ENCODE measurements at places on chromosomes 5 and 9. TPM values are rescaled to one million over a fixed set of nuclear protein-coding genes. Genes with fewer than 3 reads are reported as not detected.

- DNase-seq: no peak
Measured at GRCh38 chr5:56090793-56091460, 96.2 kb upstream of the IL6ST start.

Gene LCN1
- total RNA-seq: not detected

DNA sequence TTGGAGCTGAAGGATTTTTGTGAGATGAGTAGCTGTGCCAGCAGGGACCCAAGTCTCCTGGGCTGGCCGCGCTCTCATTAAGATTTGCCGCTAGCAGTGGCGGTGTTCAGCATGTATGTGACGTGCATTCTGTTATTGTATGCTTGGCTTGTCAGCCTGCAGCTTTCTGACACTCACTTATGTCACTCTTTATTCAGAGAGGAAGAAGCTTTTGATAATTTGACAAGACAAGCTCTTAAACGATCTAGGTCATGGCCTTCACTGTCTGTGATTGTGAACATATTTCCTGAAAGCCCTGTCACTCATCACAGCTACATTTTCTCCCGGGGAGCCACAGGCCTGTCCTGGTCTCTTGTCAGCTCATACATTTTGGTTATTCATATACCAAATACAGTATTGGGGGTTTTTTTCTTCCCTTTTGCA lies 98.2 kb upstream of the GRHPR start:
- DNase-seq: peak; percentile 13

DNA sequence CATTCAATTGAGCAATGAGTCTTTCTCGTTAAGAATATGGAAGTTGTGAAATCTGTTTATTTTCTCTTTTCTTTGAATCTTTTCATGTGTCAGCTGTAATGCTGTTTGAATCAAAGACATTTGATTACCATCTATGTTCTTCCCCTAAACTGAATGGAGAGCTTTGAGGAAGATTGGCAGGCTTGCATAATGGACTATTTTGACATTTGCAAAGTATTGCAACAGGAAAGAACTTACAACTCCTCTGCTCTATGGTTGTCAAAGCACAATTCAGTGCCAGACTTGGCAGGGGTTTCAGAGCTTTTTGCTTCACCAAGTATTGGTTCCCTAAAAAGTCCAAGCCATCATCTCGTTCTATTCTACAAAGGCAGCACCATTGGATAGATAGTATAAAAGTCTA lies 549.0 kb upstream of the NUDT12 start:
- DNase-seq: no peak

- DNase-seq: peak; percentile 71
Measured at GRCh38 chr5:135829681-135830383, 4.6 kb upstream of the SLC25A48 start.

- DNase-seq: no peak
Measured at GRCh38 chr5:66002415-66002814, 76.0 kb downstream of the ERBIN start.

GRCh38 chr5:58672521-58672920 lies 89.6 kb downstream of the RAB3C start:
- DNase-seq: no peak

- DNase-seq: no peak
Measured at GRCh38 chr9:122325124-122325523, 45.7 kb upstream of the PTGS1 start.

DNA sequence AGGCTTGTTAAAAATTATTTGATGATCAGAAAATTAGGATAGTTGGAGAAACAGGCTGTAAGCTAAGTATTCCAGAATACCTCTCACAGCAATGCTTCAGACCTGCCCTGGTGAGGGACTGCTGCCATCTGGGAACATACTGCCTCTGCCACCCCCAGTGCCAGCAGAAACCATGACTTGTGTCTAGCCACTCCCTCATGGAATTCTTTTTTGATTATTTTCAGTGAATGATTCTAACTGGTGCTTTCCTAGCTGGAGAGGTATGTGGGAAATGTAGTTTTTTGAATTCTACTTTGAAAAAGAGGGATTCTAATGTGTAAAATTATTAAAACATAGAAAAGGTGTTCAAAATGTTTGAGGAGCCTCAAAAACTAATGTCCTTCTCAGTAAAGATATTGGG lies 126.3 kb downstream of the HMHB1 start:
- no peak for DNase-seq

DNA sequence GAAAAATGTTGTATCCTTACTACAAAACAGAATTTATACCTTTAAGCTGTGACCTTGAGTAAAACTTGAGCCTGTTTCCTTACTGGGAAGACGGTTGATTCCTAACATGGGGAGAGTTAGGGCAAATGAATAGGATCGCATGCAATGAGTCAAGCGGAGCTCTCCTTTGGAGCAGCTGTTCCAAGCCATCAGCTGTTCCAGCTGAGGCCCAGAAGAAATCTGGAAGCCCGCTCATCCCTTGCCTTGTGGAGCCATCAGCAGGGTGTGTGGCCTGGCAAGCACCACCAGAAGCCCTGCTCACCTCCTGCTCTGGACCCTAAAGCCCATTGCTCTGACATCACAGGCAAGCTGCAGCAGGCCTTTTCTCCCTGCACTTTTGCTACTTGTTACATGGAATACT lies 8.0 kb downstream of the KIAA1191 start:
- DNase-seq: no peak

GRCh38 chr5:135916638-135917263 lies 21.1 kb upstream of the IL9 start:
- peak; percentile 50 for DNase-seq

- no peak for DNase-seq
Measured at GRCh38 chr9:108549184-108549583, 306.6 kb downstream of the ACTL7B start.

DNA sequence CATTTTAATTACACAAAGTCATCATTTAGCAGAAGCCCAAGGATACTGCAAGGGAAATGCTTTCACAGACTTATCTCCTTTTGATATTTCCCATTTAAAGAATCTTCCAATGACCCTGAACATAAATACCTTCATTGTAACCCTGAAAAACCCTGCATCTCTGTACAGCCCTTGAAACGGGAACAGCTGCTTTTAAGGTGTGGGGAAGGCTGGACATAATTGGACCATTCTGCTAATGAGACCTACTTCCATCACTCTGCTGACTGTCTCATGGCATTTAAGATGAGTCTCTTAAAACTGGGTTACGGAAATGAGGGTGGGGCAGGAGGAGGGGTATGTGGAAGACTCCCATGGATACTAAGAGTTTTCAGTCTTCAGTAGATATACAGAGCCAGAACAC lies 485.8 kb downstream of the BRINP1 start:
- DNase-seq: no peak

Gene MLANA
- total RNA-seq: not detected

Gene FBP1
- 47.1 TPM for total RNA-seq

Gene OGN
- 24.3 TPM for total RNA-seq

GRCh38 chr5:158589939-158590338 lies 509.8 kb downstream of the EBF1 start:
- DNase-seq: no peak

DNA sequence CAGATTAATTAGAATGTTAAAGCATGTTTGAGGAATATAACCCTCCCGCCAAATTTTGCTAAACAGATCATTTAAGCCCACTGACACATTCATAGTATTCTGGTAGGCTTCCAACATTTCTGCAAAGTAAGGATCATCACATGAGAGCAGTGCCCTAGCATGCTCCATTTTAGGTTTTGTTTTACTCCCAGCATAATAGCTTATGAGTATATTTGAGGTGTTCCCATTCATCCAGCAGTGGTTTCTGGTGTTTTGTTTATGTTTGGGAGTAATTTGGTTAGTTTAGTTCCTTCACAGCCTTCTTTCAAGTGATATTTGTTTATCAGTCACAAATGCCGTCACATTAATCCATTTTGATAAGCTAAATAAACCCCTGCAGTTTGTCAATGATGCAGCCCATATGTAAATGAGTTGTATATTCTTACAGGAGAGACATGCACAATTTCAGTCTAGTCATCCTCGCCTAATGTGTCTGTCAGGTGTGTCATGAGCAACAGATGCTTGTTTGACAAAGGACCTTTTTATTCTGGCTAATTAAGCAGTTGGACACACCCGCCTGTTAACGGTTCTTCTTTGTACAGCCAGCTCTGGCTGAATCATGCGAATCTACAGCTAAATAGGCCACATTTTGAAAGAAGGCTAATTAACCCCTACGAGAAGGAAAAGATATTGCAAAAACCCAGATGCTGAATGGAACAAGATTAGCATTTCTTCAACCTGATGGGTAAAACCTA lies 124.4 kb downstream of the RFX3 start:
- no peak for DNase-seq

- DNase-seq: peak; percentile 32
Measured at GRCh38 chr5:100779669-100780375, 123.3 kb downstream of the ST8SIA4 start.

- no peak for DNase-seq
Measured at GRCh38 chr9:36288070-36288469, 29.8 kb upstream of the GNE start.

Gene ITGA2
- total RNA-seq: 16.9 TPM

Gene PCDHB2
- total RNA-seq: 1.3 TPM

Gene TMC1
- total RNA-seq: 1.5 TPM

GRCh38 chr5:132506094-132506692 lies 15.6 kb upstream of the IRF1 start:
- DNase-seq: peak; percentile 21

DNA sequence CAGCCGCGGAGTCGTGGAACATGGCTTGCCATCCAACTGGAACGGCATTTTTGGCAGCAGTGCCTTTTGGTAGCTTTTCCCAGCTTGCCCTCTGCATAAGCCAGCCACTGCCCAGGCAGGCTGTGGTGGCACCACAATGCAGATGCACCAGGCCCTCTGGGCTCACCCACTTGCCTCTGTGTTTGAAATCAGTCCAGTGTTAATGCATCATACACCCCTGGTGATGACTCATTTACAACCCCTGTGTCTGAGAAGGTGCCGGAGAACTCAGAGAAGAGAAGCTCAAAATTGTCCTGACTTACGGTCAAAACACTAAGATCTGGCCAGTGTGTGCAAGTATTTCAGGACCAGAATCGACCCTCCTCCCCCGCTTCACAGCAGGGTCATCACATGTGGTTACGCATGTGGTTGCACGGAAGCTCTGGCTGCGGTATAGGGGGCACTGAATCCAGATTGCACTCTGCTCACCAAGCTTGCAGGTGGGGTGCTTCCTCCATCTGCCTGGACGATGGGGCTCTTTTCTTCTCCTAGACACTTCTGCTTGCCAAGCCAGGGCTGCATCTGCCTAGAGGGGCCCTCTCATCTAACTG lies 66.5 kb upstream of the SMIM15 start:
- DNase-seq: no peak

DNA sequence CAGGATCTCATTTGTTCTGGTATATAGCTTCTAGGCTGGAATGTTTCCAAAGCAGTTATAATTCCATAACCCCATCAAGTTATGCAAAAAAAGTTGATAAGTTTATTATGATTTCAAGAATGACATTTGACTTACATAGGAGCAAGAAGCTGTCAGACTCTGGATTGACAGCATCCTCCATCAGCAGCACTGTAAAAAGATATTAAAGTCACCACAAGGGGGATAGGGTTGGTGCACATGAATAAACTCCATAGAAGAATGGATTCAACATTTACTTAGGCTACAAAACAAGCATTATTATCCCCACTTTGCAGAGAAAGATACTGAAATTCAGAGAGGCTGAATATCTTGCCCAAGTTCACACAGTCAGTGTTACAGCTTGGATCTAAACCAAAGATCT lies 208.9 kb upstream of the SLC30A5 start:
- DNase-seq: no peak

DNA sequence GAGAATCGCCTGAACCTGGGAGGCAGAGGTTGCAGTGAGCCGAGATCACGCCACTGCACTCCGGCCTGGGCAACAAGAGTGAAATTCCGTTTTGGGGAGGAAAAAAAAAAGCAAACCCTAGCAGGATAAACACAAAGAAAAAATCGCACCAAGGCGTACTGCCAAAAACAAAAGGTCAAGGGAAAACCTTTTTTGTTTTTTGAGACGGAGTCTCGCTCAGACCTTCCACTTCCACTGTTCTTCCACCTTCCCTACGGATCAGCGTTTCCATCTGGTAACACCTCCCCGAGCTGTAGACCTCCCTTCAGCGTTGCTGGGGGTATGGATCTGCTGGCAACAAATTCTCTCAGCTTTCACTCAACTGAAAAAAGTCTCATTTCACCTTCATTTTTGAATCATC lies 20.1 kb upstream of the FCN2 start:
- DNase-seq: peak; percentile 76

GRCh38 chr9:132404228-132404881 lies 2.3 kb downstream of the TTF1 start:
- no peak for DNase-seq

- DNase-seq: no peak
Measured at GRCh38 chr5:104635227-104635626, 1072.6 kb upstream of the NUDT12 start.

GRCh38 chr5:137995749-137996128 lies 37.1 kb downstream of the FAM13B start:
- DNase-seq: no peak

- no peak for DNase-seq
Measured at GRCh38 chr9:32424616-32425015, 40.2 kb downstream of the ACO1 start.

GRCh38 chr5:107812570-107813141 lies 141.9 kb upstream of the EFNA5 start:
- no peak for DNase-seq

GRCh38 chr9:114371973-114372917 lies 15.5 kb downstream of the AKNA start:
- peak; percentile 32 for DNase-seq

GRCh38 chr5:152331718-152332117 lies 73.4 kb downstream of the NMUR2 start:
- no peak for DNase-seq

- DNase-seq: no peak
Measured at GRCh38 chr5:9409413-9409960, 136.4 kb downstream of the SEMA5A start.

- DNase-seq: no peak
Measured at GRCh38 chr5:76406673-76407072, 3.6 kb downstream of the IQGAP2 start.

GRCh38 chr5:80387063-80387768 lies 20.6 kb upstream of the ZFYVE16 start:
- no peak for DNase-seq

DNA sequence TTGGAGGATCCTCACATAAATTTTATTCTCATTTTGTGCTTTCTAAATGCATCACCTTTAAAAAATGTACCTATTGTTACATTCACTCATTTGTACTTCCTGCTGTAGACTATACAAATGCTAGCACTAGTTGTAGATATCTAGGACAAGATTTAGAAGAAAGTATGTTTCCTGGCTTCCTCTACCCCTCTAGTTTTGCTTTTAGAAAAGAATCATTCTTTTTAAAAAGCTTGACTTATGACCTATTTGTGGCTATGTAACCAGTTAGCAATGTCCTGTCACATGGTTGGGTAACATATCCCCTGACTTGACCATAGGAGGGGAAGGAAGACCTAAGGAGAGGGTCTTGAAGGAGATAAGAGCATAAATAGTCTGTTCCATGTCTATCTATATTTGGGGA lies 13.3 kb downstream of the CAMK4 start:
- no peak for DNase-seq
